ENCODE measurements at places on chromosomes 1 and 21.

DNA sequence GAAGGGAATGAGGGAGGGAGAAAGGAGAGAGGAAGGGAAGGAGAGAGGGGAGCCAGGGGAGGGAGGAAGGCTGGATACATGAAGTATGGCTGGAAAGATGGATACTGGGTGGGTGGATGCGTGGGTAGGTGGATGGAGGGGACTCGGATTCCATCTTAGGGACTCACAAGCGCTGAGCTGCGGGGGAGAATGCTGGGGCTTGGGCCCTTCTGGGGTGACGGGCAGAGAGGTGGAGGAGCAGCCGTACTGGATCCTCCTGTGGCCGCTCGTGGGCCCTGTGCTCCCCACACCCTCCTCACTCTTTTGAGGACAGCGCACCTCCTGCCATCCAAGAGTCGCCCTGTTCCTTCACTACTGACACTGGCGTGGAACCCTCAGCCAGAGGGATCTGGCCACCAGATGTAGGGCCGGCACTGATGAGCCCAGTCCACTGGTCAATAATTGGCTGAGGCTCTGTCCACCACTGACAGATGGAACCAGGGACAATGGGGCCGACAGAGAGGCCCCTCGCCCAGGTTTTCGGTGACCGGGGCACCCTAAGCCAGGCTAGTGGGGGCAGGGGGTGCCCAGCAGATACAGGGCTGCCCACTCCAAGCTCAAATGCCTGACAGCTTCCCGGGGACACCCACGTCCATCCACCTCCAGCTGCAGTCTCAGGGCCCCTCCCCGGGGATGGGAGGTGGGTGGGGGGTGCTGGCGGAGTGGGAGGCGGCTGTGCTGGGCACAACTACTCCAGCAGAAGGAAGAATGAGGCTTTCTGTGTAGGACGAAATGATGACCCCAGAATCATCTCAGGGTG is 4.4 kb upstream of the ACTRT2 start:
- H3K4me1 ChIP-seq = peaks cover 6% of the 10 kb centered on the region
- H3K27ac ChIP-seq = no peak overlapping the region
- no peak for DNase-seq
- H3K4me3 ChIP-seq = no peak overlapping the region
- no peaks in the 10 kb centered on the region for H3K36me3 ChIP-seq
- H3K27me3 ChIP-seq = peaks cover 30% of the 10 kb centered on the region

GRCh38 chr1:235908742-235909520 is 42.2 kb upstream of the LYST start:
- DNase-seq = no peak
- H3K4me3 ChIP-seq = no peak overlapping the region
- no peaks in the 10 kb centered on the region for H3K36me3 ChIP-seq
- no peaks in the 10 kb centered on the region for H3K4me1 ChIP-seq

DNA sequence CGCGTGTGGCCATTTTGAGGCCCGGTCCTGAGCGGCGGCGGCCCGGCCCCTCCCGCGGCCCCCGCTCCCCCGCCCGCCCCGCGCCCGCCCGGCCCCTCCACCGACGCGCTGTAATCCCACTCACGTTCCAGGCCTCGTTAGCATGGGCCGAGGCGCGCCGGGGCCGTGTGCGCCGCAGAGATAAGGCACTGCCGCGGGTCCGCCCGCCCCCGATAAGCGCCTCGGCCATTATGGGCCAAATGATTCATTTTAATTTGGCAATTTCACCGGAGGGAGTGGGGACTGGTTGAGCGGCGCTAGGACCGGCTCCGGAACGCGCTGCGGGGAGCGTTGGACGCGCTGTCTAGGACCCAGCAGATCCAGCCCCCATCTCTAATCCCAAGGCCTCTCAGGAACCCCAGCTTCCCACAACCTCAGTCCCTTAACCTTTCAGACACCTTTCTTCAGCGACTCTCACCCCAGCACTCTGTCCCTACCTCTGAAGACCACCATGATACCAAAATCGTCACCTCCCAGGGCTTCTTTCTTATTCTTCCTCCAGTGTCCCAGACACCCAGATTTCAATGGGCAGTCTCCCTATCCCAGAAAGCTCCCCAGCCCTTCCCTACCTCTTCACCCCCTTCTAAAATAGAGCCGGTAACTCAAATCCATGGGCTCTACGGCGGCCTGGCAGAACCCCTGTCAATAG is at the start of gene TAL1:
Gene TAL1, minus strand, starts transcription at position 39 of the 688 bp plus-strand sequence. CDS start 6,337 bp downstream, outside the sequence.
- peaks cover 7% of the 10 kb centered on the region for H3K36me3 ChIP-seq
- peaks cover 3% of the 10 kb centered on the region for H3K27me3 ChIP-seq
- DNase-seq = no peak
- H3K4me3 ChIP-seq = peak within 1 kb of the TSS; percentile 77

- no peak for DNase-seq
- peaks cover 4% of the 10 kb centered on the region for H3K36me3 ChIP-seq
- peak overlapping the region; percentile 77 for H3K4me3 ChIP-seq
- H3K27me3 ChIP-seq = peaks cover 59% of the 10 kb centered on the region
Observed at GRCh38 chr1:223363057-223363855, 720 bp downstream of the SUSD4 start.

DNA sequence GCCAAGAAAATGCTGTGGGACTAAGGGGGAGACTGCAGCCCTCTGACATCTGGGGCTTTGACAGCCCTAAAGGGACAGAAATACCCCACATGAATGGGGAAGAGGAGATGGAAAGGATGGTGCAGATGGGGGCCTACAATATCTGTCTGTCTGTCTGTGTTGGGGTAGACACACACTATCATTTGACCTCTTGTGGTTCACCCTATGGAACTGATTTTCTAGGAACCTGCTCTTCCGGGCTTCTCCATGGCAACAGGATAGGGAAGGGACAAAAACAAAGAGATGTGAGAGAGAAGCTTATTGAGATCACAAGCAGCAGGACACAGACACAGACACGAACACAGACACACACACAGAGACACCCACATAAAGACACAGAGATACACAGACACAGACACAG is 17.1 kb downstream of the KIF21B start:
- no peak overlapping the region for H3K27ac ChIP-seq
- peaks cover 31% of the 10 kb centered on the region for H3K36me3 ChIP-seq
- no peaks in the 10 kb centered on the region for H3K27me3 ChIP-seq
- DNase-seq = no peak
- H3K4me1 ChIP-seq = peaks cover 14% of the 10 kb centered on the region

- H3K4me3 ChIP-seq = no peak overlapping the region
- no peak for DNase-seq
- peaks cover 12% of the 10 kb centered on the region for H3K36me3 ChIP-seq
- peaks cover 59% of the 10 kb centered on the region for H3K4me1 ChIP-seq
- H3K27ac ChIP-seq = peak overlapping the region; percentile 63
Observed at GRCh38 chr1:15883326-15883725, 35.8 kb downstream of the SPEN start.

DNA sequence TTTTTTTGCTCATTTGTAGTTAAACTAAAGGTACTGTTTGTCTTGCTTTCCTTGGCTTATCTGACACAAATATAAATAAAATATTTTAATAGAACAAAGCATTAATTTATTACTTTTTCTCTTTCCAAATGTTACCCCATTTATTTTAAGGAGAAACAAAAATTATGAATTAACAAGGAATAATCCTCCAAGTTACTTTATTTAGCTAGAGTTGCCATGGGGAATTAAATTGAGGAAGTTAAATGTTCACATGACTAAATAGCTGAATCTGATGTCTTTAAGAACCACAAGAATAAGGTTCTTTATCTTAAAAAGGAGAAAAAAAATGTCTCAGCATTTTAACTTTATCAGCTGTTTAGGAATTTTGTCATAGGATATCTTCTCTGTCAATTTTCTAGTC is 12.3 kb downstream of the ATG4C start:
- DNase-seq = no peak
- no peak overlapping the region for H3K4me3 ChIP-seq
- no peak overlapping the region for H3K27ac ChIP-seq
- H3K27me3 ChIP-seq = no peaks in the 10 kb centered on the region
- H3K4me1 ChIP-seq = peaks cover 13% of the 10 kb centered on the region

GRCh38 chr1:221098471-221099405 is 219.5 kb downstream of the HLX start:
- no peaks in the 10 kb centered on the region for H3K27me3 ChIP-seq
- H3K36me3 ChIP-seq = no peaks in the 10 kb centered on the region
- no peak overlapping the region for H3K27ac ChIP-seq
- H3K4me1 ChIP-seq = no peaks in the 10 kb centered on the region
- H3K4me3 ChIP-seq = no peak overlapping the region

DNA sequence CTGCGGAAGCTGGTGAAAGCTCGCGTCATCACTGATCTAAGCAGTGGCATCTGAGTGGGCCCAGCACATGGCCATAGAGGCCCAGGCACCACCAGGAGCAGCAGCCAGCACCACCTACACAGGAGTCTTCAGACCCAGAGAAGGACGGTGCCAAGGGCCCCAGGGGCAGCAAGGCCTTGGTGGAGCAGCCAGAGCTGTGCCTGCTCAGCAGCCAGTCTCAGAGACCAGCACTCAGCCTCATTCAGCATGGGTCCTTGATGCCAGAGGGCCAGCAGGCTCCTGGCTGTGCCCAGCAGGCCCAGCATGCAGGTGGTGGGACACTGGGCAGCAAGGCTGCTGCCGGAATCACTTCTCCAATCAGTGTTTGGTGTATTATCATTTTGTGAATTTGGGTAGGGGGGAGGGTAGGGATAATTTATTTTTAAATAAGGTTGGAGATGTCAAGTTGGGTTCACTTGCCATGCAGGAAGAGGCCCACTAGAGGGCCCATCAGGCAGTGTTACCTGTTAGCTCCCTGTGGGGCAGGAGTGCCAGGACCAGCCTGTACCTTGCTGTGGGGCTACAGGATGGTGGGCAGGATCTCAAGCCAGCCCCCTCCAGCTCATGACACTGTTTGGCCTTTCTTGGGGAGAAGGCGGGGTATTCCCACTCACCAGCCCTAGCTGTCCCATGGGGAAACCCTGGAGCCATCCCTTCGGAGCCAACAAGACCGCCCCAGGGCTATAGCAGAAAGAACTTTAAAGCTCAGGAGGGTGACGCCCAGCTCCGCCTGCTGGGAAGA is 3.2 kb upstream of the ARTN start:
- peaks cover 6% of the 10 kb centered on the region for H3K4me1 ChIP-seq
- peaks cover 19% of the 10 kb centered on the region for H3K27me3 ChIP-seq
- no peak overlapping the region for H3K27ac ChIP-seq
- H3K36me3 ChIP-seq = no peaks in the 10 kb centered on the region
- H3K4me3 ChIP-seq = no peak overlapping the region

GRCh38 chr1:110412576-110412975 is 5.1 kb upstream of the LAMTOR5 start:
- H3K27me3 ChIP-seq = no peaks in the 10 kb centered on the region
- DNase-seq = peak; percentile 43
- H3K4me1 ChIP-seq = peaks cover 13% of the 10 kb centered on the region
- H3K4me3 ChIP-seq = no peak overlapping the region
- peaks cover 3% of the 10 kb centered on the region for H3K36me3 ChIP-seq

- DNase-seq = no peak
- peaks cover 14% of the 10 kb centered on the region for H3K27me3 ChIP-seq
- no peak overlapping the region for H3K4me3 ChIP-seq
- no peaks in the 10 kb centered on the region for H3K4me1 ChIP-seq
- no peak overlapping the region for H3K27ac ChIP-seq
Observed at GRCh38 chr1:200233393-200233792, 176.4 kb downstream of the ZNF281 start.

DNA sequence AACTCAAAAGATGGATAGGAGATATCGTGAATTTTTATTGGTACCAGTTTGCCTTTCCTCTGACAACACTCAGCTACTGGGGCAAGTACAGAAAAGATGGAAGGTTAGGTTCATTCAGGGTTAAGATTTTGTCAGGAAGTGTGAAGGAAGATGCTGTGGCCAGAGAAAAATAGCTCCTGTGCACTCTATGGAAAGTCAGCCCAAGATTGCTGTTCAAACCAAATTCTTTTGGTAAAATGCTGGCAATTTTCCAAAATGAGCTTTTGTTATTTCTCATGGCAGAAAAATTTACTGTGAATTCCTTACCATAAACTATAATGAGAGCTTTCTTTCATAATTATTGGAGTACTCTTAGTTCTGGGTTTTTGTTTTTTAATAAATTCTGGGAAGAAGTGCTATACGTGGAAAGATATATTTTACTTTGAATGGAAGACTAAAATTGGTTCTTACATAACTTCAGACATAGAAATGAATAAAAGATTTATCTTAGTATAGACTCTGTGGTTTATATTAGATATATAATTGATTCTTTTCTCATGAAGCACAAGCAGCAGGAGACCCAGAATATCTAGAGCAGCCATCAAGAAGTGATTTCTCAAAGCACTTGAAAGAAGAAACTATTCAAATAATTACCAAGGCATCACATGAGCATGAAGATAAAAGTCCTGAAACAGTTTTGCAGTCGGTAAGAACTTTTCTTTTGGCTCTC is 112.2 kb downstream of the USP25 start:
- H3K36me3 ChIP-seq = peaks cover 11% of the 10 kb centered on the region
- peaks cover 6% of the 10 kb centered on the region for H3K4me1 ChIP-seq
- H3K27me3 ChIP-seq = no peaks in the 10 kb centered on the region
- H3K27ac ChIP-seq = no peak overlapping the region
- no peak for DNase-seq

- H3K27me3 ChIP-seq = peaks cover 31% of the 10 kb centered on the region
- H3K27ac ChIP-seq = no peak overlapping the region
- H3K4me3 ChIP-seq = no peak overlapping the region
Observed at GRCh38 chr1:180533266-180533987, 25.3 kb upstream of the OVAAL start.

- no peaks in the 10 kb centered on the region for H3K27me3 ChIP-seq
- H3K4me1 ChIP-seq = peaks cover 59% of the 10 kb centered on the region
- peaks cover 17% of the 10 kb centered on the region for H3K36me3 ChIP-seq
- no peak for DNase-seq
Observed at GRCh38 chr1:111204983-111205713, 4.7 kb upstream of the DENND2D start.

- H3K4me1 ChIP-seq = peaks cover 27% of the 10 kb centered on the region
- peak overlapping the region; percentile 99 for H3K4me3 ChIP-seq
- H3K27ac ChIP-seq = peak overlapping the region; percentile 64
- H3K27me3 ChIP-seq = no peaks in the 10 kb centered on the region
- DNase-seq = no peak
Observed at GRCh38 chr1:202349206-202349928, 868 bp downstream of the PPP1R12B start.

DNA sequence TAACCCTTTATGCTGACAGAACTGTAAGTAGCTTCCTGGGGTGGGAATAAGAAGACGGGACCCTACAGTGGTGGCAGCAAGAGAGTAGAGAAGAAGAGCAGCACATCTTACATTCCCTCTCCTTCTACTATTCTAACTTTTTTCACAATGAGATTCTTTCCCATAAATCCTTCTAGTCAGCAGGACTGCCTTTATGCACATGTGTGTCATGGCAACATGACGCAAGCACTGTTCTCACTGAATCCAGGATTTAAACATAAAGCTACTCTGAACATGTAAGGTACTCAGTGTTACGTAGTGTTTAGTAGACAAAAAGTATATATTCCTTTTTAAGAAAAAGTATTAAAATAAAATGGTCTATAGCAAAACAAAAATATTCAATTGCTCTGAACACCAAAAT is 309.7 kb upstream of the LYPLAL1 start:
- no peaks in the 10 kb centered on the region for H3K4me1 ChIP-seq
- no peaks in the 10 kb centered on the region for H3K36me3 ChIP-seq
- DNase-seq = no peak
- H3K27me3 ChIP-seq = no peaks in the 10 kb centered on the region
- no peak overlapping the region for H3K4me3 ChIP-seq
- H3K27ac ChIP-seq = no peak overlapping the region

GRCh38 chr1:29777522-29777921 is 541.2 kb downstream of the PTPRU start:
- no peaks in the 10 kb centered on the region for H3K36me3 ChIP-seq
- no peak overlapping the region for H3K27ac ChIP-seq
- peaks cover 77% of the 10 kb centered on the region for H3K27me3 ChIP-seq
- H3K4me1 ChIP-seq = no peaks in the 10 kb centered on the region
- no peak overlapping the region for H3K4me3 ChIP-seq
- no peak for DNase-seq
